ENCODE measurements at places on chromosomes 16 and 17.

DNA sequence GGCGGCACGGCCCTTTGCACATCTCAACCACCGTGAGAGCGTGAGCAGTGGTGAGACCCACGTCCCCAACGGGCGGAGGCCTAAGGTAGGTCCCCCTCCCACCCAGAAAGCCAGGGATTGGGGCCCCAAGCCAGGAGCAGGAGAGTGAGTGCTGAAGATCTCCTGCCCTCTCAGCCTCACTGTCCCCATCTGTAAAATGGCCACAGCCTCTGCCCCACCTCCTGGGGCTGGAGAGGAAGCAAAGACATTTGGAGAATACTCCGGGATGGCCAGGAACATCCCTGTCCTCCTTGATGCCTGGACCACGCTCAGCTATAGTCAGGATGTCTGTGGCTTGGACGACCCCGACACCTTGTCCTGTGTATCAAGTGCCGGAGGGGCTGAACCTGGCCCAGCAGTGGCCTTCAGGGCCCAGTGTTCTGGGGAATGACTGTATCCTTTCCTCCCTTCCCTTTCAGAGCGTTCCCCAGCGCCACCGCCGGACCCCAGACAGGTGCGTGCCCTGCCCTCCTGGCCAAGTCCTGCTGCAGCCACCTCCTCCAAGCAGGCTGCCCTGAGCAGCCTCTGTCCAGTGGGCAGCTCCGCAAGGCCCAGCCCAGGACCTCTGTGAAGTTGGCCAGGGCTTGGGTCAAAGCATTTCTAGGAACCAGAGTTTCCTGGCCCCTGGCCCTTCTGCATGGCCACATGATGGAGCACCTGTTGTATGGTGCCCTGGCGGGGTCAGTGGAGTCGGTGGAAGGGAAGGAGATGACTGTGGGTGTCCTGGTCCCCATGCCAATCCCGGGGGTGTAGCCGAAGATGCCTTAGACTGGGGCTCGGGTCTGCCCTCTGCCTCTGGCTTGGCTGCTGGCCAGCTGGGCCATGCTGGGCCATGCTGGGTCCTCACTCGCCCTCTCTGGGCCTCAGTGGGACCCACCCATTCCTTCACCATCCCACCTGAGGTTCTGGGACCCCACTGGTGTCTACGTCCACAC is 38.4 kb downstream of the ADCY7 start:
- DNase-seq, result no peak

GRCh38 chr17:32992321-32993033 is 830 bp downstream of the SPACA3 start:
- no peak for DNase-seq

GRCh38 chr16:50611332-50611934 is 63.2 kb downstream of the NKD1 start:
- DNase-seq, result no peak

DNA sequence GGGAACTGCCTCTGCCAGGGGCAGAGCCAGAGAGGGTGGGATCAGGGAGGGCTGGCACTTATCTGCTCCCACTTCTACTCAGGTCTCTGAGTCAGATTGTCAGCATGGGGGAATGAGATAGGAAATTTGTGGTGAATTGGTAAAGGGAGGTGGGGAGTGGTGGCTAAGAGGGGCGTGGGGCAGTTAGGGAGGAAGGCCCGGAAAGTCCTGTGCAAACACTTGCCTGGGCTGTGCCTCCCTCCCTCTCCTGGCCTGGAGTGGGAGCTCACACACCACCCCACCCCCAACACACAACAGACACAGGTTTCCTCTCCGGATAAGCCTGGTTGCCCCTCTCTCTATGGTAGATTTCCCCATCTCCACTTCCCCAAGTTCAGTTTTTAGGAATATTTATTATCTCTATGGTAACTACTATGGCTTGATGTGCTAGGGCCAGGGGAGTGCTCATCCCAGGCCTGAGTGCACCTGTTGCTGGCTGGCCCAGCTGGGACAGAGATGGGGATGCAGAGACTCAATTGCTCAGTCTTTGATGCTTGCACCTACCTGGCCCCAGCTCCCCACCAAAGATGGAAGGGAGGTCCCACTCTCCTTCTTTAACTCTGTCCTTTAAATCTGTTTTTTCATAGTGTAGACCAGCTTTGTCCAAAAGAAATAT is 2.7 kb downstream of the SPNS2 start:
- DNase-seq, result no peak

DNA sequence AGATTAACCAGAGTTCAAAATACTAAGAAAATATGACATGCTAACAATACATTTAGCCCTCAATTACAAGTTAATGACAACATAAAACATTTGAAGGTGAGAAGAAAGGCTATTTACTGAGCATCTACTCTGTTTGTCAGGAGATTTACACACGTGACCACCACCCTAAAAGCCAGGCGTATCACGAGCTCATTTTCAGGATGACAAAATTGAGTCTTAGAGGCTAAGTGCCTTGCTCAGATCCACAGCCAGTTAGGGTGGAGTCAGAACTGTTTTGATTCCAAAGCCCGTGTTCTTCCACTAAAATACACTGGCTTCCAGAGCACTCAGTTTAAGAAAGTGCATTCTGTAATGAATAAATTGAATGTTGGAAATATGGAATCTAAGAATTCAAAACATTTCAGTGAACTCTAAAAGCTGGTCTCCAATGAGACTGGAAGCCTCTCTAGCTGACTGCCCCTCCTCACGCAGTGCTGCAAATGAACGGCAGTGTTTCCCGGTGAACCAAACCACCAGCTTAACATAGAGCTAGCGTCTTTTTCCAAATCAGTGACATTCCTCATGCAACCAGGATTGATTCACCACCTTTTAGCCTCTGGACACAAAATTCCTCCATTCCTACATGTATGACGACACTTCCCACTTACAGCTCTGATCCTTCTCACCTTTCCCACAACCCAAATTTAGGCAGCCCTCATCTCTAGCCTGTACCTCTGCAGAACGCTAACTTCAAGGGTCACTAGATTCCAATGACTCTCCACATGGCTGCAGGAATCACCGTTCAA is 5.9 kb downstream of the ZDHHC7 start:
- no peak for DNase-seq

- no peak for DNase-seq
Measured at GRCh38 chr17:19403021-19403420, 8.0 kb upstream of the RNF112 start.

- DNase-seq, result peak; percentile 79
Measured at GRCh38 chr17:27601069-27601974, 29.7 kb upstream of the LGALS9 start.

GRCh38 chr17:72804949-72805707 is 287.4 kb downstream of the SLC39A11 start:
- no peak for DNase-seq

- DNase-seq, result no peak
Measured at GRCh38 chr16:78363843-78364555, 264.5 kb downstream of the WWOX start.

DNA sequence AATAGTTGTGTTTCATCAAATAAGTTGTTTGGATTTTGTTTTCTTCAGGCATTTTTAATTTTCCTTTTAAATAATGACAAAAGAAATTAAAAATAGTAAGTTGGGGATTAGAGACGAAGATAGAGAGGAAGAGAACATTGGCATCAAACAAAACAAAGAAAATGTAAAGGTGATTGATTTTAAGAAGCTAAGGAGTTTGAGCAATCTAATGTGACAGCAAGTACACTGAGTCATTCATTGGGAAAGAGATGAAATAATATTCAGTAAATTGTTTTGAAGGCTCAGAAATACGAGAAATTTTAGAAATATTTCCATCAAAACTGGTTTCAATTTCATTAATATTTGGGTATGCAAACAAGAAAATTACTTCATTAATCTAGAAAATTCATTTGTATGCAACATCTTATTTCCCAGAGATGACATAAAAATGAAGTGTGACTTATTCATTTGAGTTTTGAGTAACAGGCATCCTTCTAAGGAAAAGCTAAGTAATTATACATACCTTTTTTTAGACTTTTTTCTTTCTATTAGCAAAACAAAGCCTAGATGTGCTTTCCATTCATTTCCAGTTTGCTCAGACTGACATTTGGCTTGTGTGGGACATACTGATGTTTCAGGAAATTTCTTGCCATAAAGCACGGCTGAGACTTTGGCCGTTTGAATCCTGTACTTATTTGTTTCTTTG is 66.7 kb downstream of the COX10 start:
- no peak for DNase-seq

DNA sequence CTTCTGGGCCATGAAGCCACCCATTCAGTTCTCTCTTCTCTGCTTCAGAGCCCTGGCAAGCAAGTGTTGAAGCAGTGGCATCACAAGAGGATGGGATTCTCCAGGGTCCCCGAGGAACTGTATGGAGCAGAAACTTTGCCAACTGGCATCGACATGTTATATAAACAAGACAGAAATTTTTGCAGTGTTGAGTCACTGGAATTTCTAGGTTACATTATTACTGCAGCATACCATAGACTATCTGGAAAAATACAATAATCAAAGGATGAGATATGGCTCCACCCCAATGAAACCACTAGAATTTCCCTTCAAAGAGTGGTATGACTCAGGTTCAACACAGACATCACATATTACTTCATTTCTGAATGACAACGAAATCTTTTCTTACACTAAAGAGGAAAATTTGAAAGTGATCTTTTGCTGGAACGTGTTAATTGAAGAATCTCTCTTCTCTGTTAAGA is 343.0 kb upstream of the DYNLRB2 start:
- no peak for DNase-seq

DNA sequence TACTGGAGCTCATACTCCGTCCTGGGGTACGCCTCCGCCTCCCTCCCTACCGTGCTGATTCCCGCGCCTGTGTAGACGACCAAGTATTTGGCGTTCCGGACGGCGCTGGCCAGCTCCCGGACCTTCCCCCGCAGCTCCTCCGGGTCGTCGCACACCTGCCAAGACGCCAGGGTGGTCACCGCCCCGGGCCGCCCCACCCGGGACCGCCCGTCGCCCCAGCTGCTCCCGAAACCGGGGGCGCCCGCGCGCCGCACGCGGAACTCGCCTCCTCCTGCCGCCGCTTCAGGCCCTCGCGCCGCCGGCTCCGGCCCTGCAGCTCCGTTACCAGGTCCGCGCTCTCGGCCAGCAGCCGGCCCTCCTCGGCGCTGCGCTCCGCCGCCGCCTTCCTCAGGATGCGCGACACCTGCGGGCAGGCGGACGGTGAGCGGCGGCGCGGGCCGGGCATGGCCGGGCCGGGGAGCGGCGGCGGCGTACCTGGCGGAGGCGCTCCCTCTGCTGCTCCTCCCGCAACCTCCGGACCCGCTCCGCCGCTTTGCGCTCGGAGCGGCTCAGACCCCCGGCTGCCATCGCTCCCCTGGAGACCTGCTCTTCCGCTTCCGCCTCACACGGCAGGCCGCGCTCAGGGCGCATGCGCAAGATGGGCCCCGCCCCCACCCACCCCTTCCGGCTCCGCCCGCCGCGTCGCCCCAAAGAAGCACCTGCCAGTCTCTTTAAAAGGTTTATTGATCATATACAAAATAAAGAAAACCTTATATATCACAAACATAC is at the start of gene SIRT7:
Gene SIRT7 (minus strand): TSS at position 612 of the 768 bp plus-strand sequence. CDS start 45 bp downstream, at position 567.
- peak; percentile 89 for DNase-seq

- no peak for DNase-seq
Measured at GRCh38 chr17:27532269-27533263, 76.3 kb downstream of the KSR1 start.
